ENCODE measurements at places on chromosomes 5 and 9. TPM values are rescaled to one million over a fixed set of nuclear protein-coding genes. Genes with fewer than 3 reads are reported as not detected.

DNA sequence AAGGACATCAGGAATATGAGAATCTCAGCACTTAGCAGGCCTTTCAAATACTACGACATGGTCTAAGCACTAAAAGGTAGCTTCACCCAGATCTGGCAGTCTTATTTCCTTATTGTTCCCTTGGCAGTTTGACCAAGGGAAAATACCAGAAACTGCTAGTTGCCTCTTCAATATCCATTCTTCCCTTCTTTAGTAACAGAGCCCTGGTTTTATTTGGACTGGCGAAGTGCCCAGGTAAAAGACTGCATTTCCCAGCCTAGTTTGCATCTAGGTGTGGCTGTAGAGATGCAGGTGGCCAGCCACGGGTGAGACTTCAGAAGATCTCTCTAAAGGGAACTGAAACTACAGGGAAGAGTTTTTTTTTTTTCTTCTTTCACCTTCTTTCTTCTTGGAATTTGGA, 21.6 kb downstream of the DMRT2 start:
- DNase-seq, result no peak

GRCh38 chr5:91311168-91311696, 71.9 kb downstream of the ARRDC3 start:
- DNase-seq, result no peak

GRCh38 chr5:93929131-93929530, 187.7 kb upstream of the POU5F2 start:
- DNase-seq, result no peak

The SLC6A7 gene
- total RNA-seq, result not detected

The HRCT1 gene
- not detected for total RNA-seq

DNA sequence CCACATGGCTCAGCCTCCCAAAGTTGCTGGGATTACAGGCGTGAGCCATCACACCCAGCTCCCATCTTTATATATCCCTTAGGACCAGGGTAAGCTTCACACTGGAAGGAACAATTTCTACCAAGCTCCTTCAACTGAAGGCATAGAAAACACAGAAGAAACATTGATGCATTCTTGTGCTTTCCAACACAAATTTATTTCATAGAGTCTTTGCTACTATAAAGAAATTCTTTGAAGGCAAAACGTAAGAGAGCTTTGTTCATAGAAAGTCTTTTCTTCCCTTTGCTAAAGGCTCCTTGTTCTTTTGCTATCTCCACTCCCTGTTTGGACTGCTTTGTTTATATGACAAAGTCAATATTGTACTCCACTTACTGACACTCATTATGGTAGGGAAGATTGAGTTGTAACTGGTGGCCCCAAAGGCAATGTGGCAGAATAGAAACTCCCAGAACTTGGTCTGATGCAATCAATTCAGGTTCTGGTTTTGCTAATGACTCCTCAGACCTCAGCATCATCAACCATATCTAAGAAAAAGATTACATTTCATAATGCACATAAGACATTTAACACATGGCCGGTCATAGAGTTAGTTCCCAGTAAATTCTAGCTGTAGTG, 97.4 kb upstream of the CLINT1 start:
- no peak for DNase-seq

DNA sequence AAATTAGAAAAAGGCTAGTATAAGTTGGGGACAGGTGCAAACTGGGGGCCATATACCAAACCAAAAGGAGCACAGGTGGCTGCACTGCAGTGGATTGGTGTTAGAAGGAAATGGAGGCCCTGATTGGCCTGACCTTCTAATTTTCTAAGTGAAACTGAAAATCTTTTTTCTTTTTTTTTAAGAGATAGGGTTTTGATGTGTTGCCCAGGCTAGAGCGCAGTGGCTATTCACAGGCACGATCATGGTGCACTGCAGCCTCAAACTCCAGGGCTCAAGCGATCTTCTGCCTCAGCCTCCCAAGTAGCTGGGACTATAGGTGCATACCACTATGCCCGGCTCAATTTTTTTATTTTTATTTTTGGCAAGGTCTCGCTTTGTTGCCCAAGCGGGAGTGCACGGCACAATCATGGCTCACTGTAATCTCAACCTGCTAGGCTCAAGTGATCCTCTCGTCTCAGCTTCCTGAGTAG, 9.8 kb upstream of the CCDC69 start:
- no peak for DNase-seq

GRCh38 chr9:31536471-31536870, 848.0 kb upstream of the ACO1 start:
- DNase-seq, result no peak

The IL31RA gene
- not detected for total RNA-seq

DNA sequence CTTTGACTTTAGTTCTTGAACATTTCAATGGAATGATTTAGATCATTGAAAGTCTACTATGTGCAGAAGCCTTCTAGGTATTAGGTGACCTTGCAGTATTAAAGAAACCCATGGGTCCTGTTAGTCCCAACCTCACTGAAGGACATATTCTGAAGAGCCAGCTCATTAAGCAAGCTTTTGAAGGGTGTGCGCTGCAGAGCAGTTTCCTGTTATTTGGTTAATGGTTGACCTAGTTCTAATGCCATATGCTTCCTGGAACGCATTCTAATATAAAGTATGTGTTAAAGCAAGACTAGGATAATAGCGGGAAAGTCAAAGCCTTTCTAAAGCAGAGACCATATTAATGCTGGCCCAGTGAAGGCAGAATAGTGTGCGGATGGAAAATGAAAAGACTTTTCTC, 20.1 kb downstream of the ZNF462 start:
- no peak for DNase-seq

The F12 gene
- total RNA-seq, result 2.3 TPM

GRCh38 chr9:15079989-15080388, 169.8 kb upstream of the FREM1 start:
- no peak for DNase-seq

GRCh38 chr5:55750063-55750462, 12.2 kb downstream of the DDX4 start:
- DNase-seq, result no peak

DNA sequence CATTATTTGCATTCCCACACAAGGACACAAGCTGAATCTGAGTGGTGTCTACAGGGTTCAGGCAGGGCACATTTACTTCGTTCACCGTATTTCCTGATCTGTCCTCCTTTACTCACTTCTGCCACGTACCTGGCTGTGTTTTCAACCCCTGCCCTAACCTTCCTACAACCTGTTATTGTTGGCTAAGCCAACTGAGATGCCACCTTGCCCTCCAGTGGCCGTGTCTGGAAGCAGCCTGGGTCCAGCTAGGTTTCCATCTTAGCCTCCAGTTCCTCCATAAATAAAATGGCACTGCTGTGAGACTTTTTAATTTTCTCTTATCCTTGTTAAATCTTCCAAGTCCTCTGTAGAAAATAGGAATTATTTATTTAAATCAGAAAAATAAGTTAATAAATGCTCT, 64.8 kb downstream of the ATP10B start:
- no peak for DNase-seq

DNA sequence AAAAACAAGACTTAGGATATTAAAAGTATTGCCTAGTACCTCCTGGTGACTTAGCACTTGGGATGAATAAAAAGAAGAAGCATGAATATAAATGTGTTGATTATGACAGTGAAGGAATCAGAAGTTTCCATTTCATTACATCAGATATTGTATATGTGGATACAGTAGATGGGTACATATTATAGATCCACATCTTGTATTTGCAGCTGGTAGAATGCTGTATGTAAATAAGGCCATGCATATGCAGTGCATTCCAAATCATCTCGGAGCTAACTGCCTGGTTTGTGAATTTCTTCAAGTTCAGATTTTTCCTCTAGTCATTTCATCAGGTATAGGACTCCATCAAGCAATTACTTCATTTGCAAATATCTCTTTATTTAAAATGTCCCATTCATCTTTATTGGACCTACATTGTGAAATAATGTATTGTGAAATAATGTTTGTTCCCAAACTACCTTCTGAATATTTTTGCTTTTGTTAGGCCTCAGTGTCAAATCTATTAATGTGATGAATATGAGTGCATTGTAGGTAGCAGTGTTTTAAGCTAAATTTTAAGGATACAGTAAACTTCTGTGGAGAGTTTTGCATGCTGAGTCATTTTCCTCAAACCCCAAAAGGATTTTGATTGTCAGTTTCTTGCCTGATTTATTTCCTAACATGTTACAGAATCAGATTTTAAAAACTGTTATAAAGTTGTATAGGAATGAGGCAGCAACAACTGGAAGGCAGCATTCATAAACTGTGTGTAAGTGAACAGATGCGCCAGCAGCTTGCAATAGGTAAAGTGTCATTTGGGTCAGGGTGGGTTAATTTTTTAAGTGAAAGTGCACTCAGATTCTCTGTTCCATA, 370.8 kb upstream of the RIOK2 start:
- no peak for DNase-seq

GRCh38 chr5:22901885-22902284, 48.7 kb upstream of the CDH12 start:
- DNase-seq, result no peak

DNA sequence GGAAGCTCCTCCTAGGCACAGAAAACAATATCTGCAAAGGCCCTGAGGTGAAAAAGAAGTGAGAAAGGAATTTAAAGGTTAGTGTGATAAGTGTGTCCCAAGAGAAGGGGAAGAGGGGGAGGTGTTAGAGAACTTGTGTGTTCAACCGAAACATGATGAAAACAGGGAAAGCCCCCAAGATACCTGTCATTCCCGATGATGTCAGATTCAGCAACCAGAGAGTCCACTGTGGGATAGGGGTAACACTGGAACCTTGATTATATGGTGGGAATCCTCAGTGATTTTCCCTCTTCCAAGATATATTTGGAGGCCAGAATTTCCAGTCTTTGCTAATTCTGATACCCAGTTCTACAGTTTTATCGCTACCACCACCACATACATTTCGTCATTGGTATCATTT, 15.5 kb upstream of the BNC2 start:
- no peak for DNase-seq

GRCh38 chr5:17441351-17441750, 56.7 kb upstream of the TAF11L2 start:
- no peak for DNase-seq

The CNTFR gene
- 115 TPM for total RNA-seq

The PCDHA7 gene
- total RNA-seq, result 2.3 TPM

The OR2S2 gene
- total RNA-seq, result not detected

DNA sequence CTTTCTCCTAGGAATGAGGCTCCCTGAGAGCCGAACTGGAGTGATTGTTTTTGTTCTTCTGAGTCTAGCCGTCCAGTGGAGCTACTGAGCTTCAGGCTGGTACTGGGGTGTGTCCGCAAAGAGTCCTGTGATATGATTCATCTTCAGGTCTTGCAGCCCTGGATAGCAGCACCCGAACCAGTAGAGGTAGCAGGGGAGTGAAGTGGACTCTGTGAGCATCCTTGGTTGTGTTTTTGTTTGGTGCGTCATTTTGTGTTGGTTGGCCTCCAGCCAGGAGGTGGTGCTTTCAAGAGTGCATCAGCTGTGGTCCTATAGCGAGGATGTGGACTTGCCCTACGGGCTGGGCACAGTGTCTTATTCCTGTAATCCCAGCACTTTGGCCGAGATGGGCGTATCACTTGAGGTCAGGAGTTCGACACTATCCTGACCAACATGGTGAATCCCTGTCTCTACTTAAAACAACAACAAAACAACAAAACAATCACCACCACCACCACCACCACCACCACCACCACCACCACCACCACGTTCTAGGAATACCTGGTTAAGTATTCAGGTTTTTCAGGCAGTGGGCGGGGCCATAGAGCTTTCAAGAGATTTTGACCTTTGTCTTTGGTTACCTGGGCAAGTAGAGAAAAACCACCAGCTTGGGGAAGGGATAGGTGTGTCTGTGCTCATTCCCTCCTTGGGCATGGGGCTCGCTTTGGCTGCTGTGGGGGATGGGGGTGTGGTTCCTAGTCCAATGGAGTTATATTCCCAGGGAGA, 154.0 kb downstream of the WDR70 start:
- DNase-seq, result no peak

The RALGPS1 gene
- total RNA-seq, result 11.7 TPM

- DNase-seq, result no peak
These were observed 61.9 kb downstream of the PIK3R1 start for GRCh38 chr5:68277431-68277830.

The PCDHGA6 gene
- 0.52 TPM for total RNA-seq

The ECM2 gene
- total RNA-seq, result not detected

The PCDHB7 gene
- total RNA-seq, result 0.39 TPM

The SLC1A1 gene
- 0.89 TPM for total RNA-seq

The LHX6 gene
- total RNA-seq, result not detected

- no peak for DNase-seq
These were observed 55.2 kb downstream of the TRIP13 start for GRCh38 chr5:947626-948471.

- DNase-seq, result no peak
These were observed 186.8 kb upstream of the KLF9 start for GRCh38 chr9:70601000-70601951.

DNA sequence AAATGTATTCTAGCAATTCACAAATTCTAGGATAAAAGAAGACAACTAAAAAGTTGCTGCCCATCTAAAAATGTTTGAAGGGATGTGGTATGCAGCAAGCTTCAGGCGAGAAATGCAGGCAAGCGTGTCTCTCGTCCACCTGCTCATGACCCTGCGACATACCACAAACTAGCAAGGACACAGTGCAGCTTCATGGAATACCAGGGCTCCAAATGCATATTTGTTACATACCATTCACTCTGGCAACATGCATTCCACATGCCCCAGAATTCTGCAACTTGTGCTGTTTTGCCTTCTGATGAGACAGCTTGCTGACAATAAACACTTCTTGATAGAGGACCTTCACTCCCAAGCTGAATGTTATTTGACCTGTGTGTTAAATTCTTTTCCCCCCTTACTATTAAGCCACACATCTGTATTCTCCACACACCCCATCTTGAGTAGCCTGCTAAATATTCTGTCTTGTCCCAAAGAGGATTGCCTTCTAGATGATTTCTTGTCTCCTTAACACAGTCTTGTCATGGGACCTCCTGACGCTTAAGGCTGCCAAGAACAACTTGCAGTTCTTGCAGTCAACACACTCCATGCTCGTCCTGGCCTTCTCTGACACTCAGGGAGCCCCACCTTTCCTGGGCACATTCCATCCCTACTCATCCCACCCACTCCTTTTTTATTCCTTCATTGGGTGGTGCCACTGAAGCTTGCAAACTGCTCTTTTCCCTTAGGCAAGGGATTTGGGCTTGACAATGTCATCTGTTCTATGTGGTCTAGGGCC, 340.5 kb downstream of the PIK3R1 start:
- DNase-seq, result no peak

DNA sequence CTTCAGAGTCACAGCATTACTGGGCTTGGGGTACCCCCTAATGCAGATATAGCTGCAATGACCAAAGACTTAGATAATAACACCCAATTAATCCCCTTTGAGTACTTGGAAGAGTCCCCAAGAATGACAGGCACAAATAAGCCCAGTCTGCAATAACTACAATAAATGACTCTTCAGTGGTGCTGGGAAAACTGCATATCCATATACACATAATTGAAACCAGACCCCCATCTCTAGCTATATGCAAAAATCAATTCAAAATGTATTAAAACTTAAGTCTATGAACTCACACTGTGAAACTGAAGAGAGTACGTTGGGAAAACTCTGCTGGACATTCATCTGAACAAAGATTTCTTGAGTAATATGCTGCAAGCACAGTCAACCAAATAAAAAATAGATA, 422.5 kb downstream of the CDH18 start:
- DNase-seq, result no peak
